H1 (cell line): ENCODE measurements at places on chromosomes 6 and 20. TPM values are rescaled to one million over a fixed set of nuclear protein-coding genes. Genes with fewer than 3 reads are reported as not detected.

DNA sequence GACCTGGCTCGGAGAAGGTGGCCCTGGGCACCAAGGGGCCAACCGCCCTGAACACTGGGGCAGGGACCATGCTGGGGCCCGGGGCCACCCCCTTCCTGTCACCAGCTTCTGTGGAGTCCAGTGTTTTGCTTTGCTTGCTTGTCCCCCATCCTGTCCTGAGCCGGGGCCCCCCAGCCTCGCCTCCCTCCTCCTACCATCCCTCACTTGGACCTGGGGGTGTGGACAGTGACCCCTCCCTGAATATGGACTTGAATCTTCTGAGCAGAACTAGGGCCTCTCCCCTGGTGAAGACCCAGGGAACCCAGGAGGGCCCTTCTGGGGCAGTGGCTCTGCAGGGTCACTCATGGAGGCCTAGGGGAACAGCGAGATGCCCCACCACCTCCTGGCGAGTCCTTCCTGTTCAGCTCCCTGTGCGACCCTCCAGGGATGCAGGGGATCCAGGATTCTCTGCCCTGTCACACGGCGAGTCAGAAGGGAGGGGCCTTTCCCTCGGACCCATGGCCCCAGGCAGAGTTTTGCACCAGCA is 41.6 kb downstream of the VSTM2L start:
- no peak overlapping the region for H3K4me3 ChIP-seq
- no peaks in the 10 kb centered on the region for H3K4me1 ChIP-seq
- DNase-seq = no peak
- no peaks in the 10 kb centered on the region for H3K36me3 ChIP-seq
- H3K27ac ChIP-seq = no peak overlapping the region; the same call in 1 of the 2 replicates

OR2H1 gene
- total RNA-seq = not detected in 2 replicates

NKX2-4 gene
- 0.19 and 0.37 TPM in 2 replicates for total RNA-seq

PDYN gene
- total RNA-seq = 0.54 and 0.63 TPM in 2 replicates

MDFI gene
- total RNA-seq = 38.5 and 41.0 TPM in 2 replicates

DNA sequence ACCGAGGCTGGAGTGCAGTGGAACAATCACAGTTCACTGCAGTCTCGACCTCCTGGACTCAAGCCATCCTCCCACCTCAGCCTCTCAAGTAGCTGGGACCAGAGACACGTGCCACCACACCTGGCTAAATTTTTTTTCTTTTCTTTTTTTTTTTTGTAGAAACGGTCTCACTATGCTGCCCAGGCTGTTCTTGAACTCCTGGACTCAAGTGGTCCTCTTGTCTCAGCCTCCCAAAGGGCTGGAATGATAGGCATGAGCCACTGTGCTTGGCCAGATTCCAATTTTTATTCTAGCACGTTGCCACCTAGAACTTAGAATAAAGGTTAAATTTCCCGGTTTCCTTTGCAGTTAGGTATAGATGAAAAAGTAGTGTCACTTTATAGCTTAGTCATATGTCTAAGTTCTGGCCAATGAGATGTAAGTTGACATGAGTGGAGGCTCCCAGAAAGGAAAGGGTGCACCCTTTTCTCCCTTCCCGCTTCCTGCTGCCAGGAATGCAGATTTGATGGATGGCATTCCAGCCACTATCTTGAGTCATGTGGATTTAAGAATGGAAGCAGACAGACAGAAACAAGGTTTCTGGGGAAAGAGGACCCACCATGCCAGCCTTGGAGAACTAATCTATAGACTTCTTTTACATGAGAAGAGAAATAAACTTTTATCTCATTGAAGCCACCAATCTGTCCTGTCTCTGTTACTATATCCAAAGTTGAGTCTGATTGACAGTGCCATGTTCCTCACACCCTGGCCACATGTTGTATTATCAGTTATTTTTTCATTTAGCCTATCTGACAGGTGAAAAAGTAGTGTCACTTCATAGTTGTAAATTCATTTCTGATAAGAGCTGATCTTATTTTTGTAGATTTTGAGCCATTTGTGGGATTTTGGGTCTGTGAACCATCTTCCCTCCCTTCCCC is 60.6 kb upstream of the NCOA3 start:
- no peaks in the 10 kb centered on the region for H3K4me1 ChIP-seq
- no peaks in the 10 kb centered on the region for H3K27me3 ChIP-seq
- H3K4me3 ChIP-seq = no peak overlapping the region
- H3K27ac ChIP-seq = no peak overlapping the region
- no peak for DNase-seq

DNA sequence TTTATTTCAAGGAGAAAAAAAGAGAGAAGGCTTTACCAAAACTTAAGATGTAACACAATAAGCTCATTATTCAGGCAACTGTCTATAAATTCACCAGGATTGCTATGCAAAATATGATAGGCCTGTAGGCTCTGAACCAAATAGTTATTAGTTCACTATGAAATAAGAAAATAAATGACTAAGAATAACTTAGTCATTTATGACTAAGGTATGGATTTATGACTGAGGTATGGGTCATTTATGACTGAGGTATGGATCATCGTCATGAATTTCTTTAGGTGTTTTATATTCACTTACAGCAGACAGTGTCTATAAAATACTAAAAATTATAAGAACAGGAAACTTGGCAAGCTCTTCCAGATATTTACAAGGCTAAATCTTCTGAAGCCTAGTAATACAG is 52.1 kb upstream of the SNX9 start:
- H3K36me3 ChIP-seq = no peaks in the 10 kb centered on the region
- no peak overlapping the region for H3K4me3 ChIP-seq
- H3K4me1 ChIP-seq = peaks cover 6% of the 10 kb centered on the region; the same call in 1 of the 2 replicates
- H3K27me3 ChIP-seq = no peaks in the 10 kb centered on the region
- no peak for DNase-seq

- no peaks in the 10 kb centered on the region for H3K36me3 ChIP-seq
- no peaks in the 10 kb centered on the region for H3K27me3 ChIP-seq
- no peaks in the 10 kb centered on the region; the same call in 1 of the 2 replicates for H3K4me1 ChIP-seq
- DNase-seq = no peak
- H3K4me3 ChIP-seq = no peak overlapping the region
Observed at GRCh38 chr20:35788796-35789195, 17.0 kb downstream of the PHF20 start.

DNA sequence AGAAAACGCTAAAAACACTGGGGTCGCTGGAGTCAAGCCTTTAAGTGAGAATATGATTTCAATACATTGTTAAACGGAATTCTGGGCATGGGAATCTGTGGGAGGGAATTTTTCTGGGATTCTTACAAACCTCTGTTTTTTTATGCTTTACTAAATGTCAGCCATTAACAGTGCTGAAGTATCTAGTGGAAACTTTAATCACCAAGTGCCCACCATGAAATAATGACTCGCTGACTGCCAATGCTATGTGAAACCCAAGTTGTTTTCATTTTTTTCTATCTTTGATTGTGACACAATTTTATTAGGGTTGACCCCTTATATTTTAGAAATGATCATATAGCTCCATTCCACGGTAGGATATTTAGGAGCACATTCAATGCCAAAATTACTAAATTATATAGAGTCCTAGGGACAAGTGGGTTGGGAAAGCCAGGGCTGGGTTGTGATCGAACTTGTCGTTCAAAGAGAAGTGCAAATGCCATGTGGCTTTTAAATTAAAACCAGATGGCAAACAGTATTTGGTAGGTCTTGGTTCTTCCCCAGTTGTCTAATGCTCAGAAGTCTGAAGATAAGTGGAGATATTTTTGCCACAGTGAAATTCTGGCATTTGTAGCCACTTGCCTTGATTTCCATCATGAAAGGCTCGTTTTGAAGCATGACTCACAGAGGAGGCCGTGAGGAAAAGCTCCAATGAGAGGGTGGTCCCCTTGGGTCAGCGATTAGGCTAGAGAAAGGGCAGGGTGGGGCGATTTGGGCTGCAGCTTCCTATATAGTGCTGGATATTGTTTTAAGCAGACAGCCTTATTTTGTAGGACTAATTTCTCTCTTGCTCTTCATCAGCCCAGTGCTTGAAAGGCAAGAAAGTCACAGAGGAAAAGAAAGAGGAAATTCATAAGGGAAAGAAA is 254.4 kb upstream of the JAG1 start:
- H3K27me3 ChIP-seq = no peaks in the 10 kb centered on the region
- DNase-seq = no peak
- no peak overlapping the region for H3K27ac ChIP-seq
- no peaks in the 10 kb centered on the region for H3K36me3 ChIP-seq
- no peak overlapping the region for H3K4me3 ChIP-seq

DNA sequence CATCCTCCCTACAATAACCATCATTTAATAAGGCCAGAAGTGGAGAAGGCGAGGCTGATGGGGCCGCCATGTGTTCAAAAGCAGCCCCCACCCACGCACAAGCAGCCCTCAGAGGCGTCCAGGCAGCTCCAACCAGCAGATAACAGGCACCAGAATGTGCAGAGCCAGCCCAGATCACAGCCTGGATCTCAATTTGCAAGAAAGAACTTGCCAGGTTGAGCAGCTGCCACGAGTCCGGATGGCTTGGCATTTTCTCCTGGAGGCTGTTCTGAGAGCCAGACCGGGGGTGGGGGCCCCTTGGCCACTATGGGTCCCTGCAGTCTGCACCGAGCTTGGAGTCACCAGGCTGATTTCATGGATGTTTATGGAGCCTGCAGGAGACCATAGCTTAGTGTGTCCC is 338.1 kb downstream of the PREX1 start:
- H3K27ac ChIP-seq = no peak overlapping the region
- no peaks in the 10 kb centered on the region for H3K4me1 ChIP-seq
- no peak overlapping the region for H3K4me3 ChIP-seq
- H3K36me3 ChIP-seq = no peaks in the 10 kb centered on the region
- DNase-seq = no peak

GRCh38 chr6:38982470-38982869 is 66.1 kb upstream of the GLP1R start:
- H3K27me3 ChIP-seq = no peaks in the 10 kb centered on the region
- no peak for DNase-seq
- no peaks in the 10 kb centered on the region for H3K36me3 ChIP-seq
- H3K4me1 ChIP-seq = peaks cover 5% of the 10 kb centered on the region

- no peaks in the 10 kb centered on the region for H3K4me1 ChIP-seq
- no peak overlapping the region for H3K4me3 ChIP-seq
- no peaks in the 10 kb centered on the region for H3K27me3 ChIP-seq
- no peaks in the 10 kb centered on the region for H3K36me3 ChIP-seq
- no peak overlapping the region for H3K27ac ChIP-seq
Observed at GRCh38 chr6:102582569-102582968, 1189.1 kb downstream of the GRIK2 start.

DNA sequence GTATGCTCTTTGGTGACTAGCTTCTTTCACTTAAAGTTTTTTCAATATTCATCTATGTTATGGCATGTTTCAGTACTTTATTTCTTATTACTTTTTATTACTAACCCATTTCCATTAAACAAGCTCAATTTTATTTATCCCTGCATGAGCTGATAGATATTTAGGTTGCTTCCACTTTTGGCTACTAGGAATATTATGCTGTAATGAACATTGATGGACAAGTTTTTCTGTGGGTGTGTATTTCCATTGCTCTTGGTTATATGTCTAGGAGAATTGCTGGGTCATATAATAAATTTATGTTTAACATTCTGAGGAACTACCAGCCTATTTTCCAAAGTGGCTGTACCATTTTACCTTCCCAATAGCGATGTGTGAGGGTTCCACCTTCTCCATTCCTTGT is 69.9 kb downstream of the ZBTB2 start:
- H3K27me3 ChIP-seq = peaks cover 2% of the 10 kb centered on the region; the same call in 1 of the 2 replicates
- no peaks in the 10 kb centered on the region; the same call in none of the 2 replicates for H3K4me1 ChIP-seq
- H3K4me3 ChIP-seq = no peak overlapping the region
- no peaks in the 10 kb centered on the region for H3K36me3 ChIP-seq
- DNase-seq = no peak

OSER1 gene
- total RNA-seq = 31.6 and 31.8 TPM in 2 replicates

DNA sequence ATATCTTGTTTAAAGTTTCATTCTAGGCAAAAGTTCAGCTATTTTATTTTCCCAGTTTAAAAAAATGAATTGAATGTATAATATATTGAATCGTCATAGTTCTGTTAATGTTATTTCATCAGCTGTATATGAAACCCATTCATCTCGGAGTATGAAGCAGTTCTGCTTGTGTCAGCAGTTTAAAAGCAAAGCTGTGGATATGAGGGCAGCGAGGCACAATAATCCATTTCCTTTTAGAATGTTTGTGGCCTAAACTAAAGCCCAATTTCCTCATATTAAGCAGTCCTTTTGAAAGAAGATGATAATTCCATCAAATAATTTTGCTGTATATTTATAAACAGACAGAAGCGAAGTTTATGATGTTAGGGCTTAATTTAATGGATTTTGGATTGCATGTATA is 300.1 kb downstream of the SAMD5 start:
- no peaks in the 10 kb centered on the region for H3K36me3 ChIP-seq
- no peaks in the 10 kb centered on the region for H3K27me3 ChIP-seq
- no peak for DNase-seq
- no peak overlapping the region for H3K27ac ChIP-seq
- H3K4me3 ChIP-seq = no peak overlapping the region

- H3K4me3 ChIP-seq = no peak overlapping the region
- no peaks in the 10 kb centered on the region for H3K27me3 ChIP-seq
Observed at GRCh38 chr6:144644776-144645175, 359.6 kb downstream of the UTRN start.

DNA sequence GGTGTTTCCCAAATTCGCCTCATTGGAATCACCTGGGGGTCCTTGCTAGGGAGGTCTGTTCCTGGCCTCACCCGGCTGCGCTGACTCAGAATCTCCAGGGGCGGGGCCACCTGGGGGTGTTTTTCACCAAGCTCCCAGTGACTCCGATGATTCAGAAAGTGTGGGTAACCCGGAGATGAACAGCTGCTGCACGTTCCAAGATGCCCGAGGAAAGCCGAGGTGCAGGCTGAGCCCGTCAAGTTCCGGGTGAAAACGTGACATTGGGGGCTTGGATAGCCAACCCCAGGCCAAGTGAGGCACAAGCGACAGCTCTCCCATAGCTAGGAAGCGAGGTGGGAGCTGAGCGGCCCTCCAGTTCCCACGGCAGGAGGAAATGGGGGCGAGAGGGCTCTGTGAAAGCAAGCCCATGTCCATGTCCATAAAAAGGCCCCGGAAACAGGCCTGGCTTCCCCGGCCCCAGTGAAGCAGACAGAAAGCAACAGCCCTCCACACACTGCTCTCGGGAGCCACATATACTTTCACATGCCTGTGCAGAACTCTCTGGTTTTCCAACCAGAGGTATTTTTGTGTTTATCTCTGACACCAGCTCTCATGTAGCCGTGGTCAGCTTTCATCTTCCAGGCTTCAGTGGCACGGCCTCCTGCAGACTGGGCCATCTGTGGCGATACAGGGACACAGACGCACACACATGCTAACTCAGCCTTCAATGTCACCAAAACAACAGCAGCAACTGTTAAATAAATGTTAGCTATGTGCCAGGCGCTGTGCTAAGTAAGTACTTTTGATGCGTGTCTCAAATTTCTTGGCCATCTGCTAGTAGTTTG is 90.7 kb upstream of the CCDC28A start:
- no peak overlapping the region for H3K27ac ChIP-seq
- H3K4me1 ChIP-seq = peaks cover 2% of the 10 kb centered on the region; the same call in 1 of the 2 replicates
- H3K27me3 ChIP-seq = no peaks in the 10 kb centered on the region
- H3K36me3 ChIP-seq = no peaks in the 10 kb centered on the region

- no peaks in the 10 kb centered on the region for H3K4me1 ChIP-seq
- H3K27ac ChIP-seq = no peak overlapping the region
- no peak overlapping the region for H3K4me3 ChIP-seq
- no peaks in the 10 kb centered on the region for H3K27me3 ChIP-seq
- no peaks in the 10 kb centered on the region for H3K36me3 ChIP-seq
- no peak for DNase-seq
Observed at GRCh38 chr20:25040438-25040831, 17.5 kb downstream of the ACSS1 start.

GRCh38 chr6:31580807-31581433 is 1.3 kb downstream of the LTB start:
- H3K27me3 ChIP-seq = peaks cover 8% of the 10 kb centered on the region; the same call in 1 of the 2 replicates
- DNase-seq = peak; percentile 38
- peaks cover 5% of the 10 kb centered on the region for H3K4me1 ChIP-seq
- H3K36me3 ChIP-seq = no peaks in the 10 kb centered on the region

- H3K36me3 ChIP-seq = no peaks in the 10 kb centered on the region
- H3K27ac ChIP-seq = peak overlapping the region; percentile 48; the same call in 1 of the 2 replicates
- H3K27me3 ChIP-seq = no peaks in the 10 kb centered on the region
- H3K4me1 ChIP-seq = peaks cover 11% of the 10 kb centered on the region
- DNase-seq = no peak
- peak overlapping the region; percentile 50 for H3K4me3 ChIP-seq
Observed at GRCh38 chr20:62367633-62368391, 700 bp upstream of the LAMA5 start.
